ENCODE measurements at places on chromosomes 1 and 21. TPM values are rescaled to one million over a fixed set of nuclear protein-coding genes. Genes with fewer than 3 reads are reported as not detected.

SPRR2E gene
- polyA plus RNA-seq: not detected

FAF1 gene
- polyA plus RNA-seq: 65.6 TPM

NBPF6 gene
- polyA plus RNA-seq: not detected

STPG1 gene
- polyA plus RNA-seq: 12.1 TPM

VWA1 gene
- polyA plus RNA-seq: 74.6 TPM

C1orf226 gene
- 15.1 TPM for polyA plus RNA-seq

Measured in renal cortex interstitium (tissue), 15 donors.